ENCODE measurements at places on chromosomes 6 and 20. TPM values are rescaled to one million over a fixed set of nuclear protein-coding genes. Genes with fewer than 3 reads are reported as not detected.

The BMP5 gene
- total RNA-seq, result not detected

The HS3ST5 gene
- 0.62 TPM for total RNA-seq

The TFAP2D gene
- not detected for total RNA-seq

The RPS6KA2 gene
- total RNA-seq, result 14.9 TPM

The HLA-DMA gene
- 2.1 TPM for total RNA-seq

The C6orf52 gene
- 0.75 TPM for total RNA-seq

The MRAP2 gene
- 7.0 TPM for total RNA-seq

The TMEM170B gene
- 8.5 TPM for total RNA-seq

The KHDRBS2 gene
- not detected for total RNA-seq

The ZSCAN16 gene
- 1.2 TPM for total RNA-seq

The OVOL2 gene
- not detected for total RNA-seq

The SNAI1 gene
- 0.72 TPM for total RNA-seq

The ARHGAP40 gene
- not detected for total RNA-seq

The PAK5 gene
- not detected for total RNA-seq
